Activated gamma-delta T cell (primary cell): ENCODE measurements at places on chromosomes 4 and X.

DNA sequence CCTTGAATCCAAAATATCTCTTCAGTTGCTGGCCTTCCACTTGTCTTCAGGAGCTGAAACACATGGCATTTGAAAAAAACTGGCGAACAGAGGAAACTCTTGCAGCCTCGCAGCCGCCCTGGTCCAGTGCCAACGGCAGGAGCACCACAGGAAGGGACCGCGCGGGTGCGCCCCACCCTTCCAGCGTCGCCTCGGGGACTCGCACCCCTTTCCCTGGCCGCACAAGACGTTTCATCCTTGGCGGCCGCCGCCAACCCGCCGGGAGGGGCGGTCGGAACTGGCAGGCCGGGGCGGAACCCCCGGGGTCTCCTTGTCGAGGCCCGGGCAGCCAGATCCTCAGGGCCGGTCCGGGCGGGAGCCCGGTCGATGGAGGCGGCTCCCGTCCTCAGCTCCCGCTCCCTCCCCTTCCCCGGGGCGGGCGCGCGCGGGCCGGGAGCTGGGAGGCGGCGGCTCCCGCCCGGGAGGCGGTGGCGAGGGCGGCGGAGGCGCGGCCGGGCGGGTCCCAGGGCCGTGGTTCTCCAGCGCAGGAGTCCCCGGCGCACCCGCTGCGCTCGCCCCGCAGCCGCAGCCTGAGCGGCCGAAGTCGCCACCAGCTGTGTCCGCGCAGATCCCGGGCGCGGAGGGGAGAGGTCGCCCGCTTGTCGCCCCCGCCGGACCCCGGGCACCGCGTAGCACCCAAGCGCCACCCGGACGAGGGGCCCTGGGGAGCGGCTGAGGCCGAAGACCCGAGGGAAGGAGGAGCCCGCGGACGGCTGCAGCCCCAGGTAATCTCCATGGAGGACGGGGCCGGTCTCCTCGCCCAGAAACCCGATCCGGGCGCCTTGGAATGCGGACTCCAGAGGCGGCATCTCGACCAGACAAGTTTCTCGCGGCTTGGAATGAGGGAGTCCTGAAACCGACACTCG lies 886 bp upstream of the NDST3 start:
- DNase-seq: peak; percentile 1

- no peak for DNase-seq
Observed at GRCh38 chr4:138978028-138978585, 37.5 kb upstream of the NOCT start.

- no peak for DNase-seq
Observed at GRCh38 chr4:141870152-141870551, 233.8 kb downstream of the IL15 start.

GRCh38 chr4:2163311-2163821 lies 78.6 kb downstream of the HAUS3 start:
- no peak for DNase-seq

DNA sequence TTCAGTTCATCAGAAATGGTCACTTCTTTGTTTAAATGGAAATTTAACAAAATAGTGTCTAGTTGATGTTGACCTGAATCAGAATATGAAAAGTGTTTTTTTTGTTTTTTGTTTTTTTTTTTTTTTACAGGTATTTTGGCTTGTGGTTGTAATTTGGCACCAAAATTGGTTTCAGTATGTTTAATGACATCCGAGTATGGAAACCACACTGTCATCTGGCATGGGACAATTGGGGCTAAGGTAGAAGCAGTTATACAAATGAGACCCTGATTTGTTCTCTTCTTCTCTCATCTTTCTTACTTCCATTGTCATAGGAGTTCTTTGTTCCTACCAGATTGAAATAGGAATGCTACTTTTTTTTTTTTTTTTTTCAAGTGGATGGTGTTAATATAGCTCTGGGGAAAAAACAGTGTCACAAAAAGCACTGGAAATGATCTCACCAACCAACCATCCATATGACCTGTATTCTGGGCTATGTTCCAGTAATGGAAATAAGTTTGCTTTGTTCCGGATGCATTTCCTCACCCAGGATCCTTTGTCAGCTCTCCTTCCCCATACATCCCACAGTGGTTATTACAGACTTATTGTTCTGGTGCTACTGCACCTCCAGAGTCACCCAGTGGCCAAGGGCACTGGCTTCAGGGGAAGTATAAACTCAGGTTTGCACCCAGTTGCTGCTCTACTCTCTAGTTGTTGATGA lies 95.8 kb downstream of the ATXN3L start:
- no peak for DNase-seq

- DNase-seq: no peak
Observed at GRCh38 chrX:69153060-69153730, 12.1 kb downstream of the PJA1 start.
